ENCODE measurements at places on chromosomes 5 and 9. TPM values are rescaled to one million over a fixed set of nuclear protein-coding genes. Genes with fewer than 3 reads are reported as not detected.

IL7R gene
- total RNA-seq: 1.7 TPM

PALM2AKAP2 gene
- total RNA-seq: 0.88 TPM

GPSM1 gene
- 1.2 TPM for total RNA-seq

SPATA31E1 gene
- not detected for total RNA-seq

UHRF2 gene
- 19.6 TPM for total RNA-seq

SPINK5 gene
- 509 TPM for total RNA-seq

SLC6A19 gene
- not detected for total RNA-seq

SLC25A2 gene
- total RNA-seq: 0.24 TPM

DMRT2 gene
- total RNA-seq: 0.12 TPM

PTAR1 gene
- total RNA-seq: 19.8 TPM

CDH9 gene
- total RNA-seq: not detected

RASEF gene
- total RNA-seq: 8.1 TPM

FAF2 gene
- 24.2 TPM for total RNA-seq

GABRA6 gene
- not detected for total RNA-seq

GHR gene
- 2.4 TPM for total RNA-seq

SLC6A18 gene
- not detected for total RNA-seq

DMRTA1 gene
- total RNA-seq: 1.8 TPM
